COLO829 (cell line): ENCODE measurements at places on chromosomes 12 and 14.

- no peak for DNase-seq
Measured at GRCh38 chr12:3628629-3629028, 124.3 kb downstream of the CRACR2A start.

DNA sequence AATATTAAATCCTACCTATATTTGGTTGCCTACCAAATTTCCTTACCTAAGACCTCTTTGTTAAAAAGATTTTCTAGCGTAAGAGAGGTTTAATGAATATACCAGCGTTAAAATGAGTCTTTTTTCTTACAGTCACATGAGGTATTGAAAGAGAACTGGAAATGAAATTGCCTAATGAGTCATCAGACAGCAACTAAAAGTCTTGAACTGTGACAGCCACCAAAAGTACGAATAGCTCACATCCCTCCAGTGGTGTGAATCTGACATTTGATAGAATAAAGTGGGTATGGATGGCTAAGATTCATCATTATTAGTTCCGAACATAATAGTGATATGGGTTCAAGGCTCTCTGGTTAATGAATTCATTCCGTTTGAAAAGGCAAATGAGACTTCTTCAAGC is 1297.3 kb downstream of the AACS start:
- DNase-seq, result no peak

GRCh38 chr14:20706657-20707355 is 18.2 kb downstream of the ANG start:
- no peak for DNase-seq

DNA sequence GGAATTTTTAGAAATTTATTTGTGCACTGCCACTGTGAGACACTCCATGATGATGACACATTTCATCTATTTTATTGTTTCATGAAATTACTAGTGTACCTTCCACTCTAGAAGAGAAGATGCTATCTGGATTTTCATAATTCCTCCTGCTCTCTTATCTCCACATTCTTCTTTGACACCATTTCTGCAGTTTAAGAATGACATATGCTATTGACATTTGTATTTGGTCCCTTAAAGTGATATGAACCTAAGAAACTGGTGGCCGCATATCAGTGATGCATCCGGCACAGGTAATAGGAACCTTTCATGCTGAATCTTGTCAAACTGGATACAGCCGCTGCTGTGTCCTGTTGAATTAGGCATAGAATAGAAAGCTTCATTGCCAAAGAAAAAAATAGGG is 696.3 kb downstream of the TMEM121 start:
- no peak for DNase-seq
